ENCODE measurements at places on chromosomes 5 and 9.

DNA sequence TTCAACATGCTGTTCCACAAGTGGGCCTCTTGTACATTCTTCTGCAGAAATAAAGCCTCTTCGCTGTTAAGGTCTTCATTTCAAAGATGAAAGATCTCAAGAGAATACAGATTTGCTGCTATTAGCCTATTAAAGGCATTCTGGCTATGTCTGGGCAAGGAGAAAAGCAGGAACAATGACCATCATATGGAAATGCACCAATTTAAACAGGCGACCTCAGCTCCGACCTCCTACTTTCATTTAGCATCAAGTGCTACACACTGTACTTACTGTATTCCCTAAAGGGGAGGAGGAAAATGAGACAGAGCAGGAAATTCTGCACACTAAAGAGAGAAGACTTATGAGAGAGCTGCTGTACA lies 64.8 kb downstream of the HABP4 start:
- DNase-seq, result no peak

- DNase-seq, result no peak
Measured at GRCh38 chr5:116442931-116443551, 131.6 kb downstream of the SEMA6A start.

GRCh38 chr9:23229890-23230317 lies 596.1 kb downstream of the ELAVL2 start:
- no peak for DNase-seq

- no peak for DNase-seq
Measured at GRCh38 chr5:149257889-149258705, 13.6 kb upstream of the AFAP1L1 start.

DNA sequence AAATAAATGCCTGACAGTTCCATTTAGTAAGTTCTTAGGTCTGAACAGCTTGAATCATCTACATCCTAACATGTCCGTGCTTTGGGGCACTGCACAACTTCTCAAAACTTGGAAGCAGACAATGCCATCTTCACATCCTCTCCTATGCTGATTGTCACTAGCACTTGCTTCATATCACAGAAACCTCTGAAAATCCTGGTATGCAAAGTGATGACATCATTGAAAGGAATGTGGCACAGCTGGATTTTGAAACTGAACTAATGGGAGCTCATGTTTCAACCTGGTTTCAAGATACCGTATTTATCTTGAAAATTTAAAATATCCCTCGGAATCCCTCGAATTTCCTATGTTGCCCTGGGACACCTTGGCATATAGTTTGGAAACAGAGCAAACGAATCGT lies 490.2 kb upstream of the DAP start:
- DNase-seq, result no peak

DNA sequence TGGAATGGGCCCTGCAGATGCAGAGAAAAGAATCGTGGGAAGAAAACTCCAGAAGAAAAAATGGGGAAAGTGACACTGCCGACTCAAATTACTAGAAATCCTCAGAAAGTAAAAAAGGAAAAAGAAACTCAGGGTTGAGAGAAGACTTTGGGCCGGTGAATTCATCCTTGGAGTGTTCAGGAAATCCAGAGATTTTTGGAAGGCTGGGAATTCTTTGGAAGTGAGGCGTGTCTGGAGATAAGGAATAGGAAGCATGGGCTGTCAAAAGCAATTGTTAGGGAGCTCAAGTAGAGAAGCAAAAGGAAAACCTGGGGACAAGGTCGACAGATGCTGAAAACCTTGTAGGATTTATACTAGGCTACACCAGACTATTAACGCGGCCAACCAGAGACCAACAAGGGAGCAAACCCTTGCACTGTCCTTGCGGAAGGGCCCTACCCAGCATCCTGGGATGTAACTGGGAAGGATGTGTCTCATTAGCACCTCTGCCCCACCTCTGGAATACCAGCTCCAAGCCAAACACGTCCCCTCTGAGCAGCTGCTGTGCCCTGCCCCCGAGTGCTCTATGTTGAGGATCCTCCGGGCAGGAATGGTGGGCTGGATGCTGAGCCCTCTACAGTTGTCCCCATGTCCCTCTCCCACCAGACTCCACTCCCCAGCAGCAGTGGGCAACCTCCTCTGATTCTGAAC lies 11.6 kb downstream of the DAB2IP start:
- no peak for DNase-seq
